ENCODE measurements at places on chromosomes 12 and 14.

DNA sequence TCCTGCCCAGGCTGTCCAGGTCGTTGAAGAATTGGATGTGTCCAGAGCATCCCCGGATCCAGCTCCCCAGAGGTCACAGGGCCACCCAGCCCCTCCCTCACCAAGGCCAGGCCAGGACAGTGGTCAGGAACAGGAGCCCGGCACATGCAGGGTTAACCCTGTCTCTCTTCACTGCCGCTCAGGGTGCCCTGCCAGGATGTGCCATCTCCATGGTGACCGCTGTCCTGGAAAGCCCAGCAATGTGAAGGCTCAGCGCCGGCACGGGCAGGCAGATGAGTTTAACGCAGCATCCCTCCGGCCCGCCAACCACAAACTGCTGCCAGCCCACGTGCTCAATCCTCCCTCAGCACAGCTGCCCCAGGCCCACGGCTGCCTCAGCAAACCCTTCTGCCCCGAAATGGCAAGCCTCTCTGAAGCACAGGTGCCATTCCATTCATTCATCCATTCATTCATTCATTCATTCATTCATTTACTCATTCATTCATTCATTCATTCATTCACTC, 4.4 kb downstream of the TMEM179 start:
- no peak for DNase-seq

DNA sequence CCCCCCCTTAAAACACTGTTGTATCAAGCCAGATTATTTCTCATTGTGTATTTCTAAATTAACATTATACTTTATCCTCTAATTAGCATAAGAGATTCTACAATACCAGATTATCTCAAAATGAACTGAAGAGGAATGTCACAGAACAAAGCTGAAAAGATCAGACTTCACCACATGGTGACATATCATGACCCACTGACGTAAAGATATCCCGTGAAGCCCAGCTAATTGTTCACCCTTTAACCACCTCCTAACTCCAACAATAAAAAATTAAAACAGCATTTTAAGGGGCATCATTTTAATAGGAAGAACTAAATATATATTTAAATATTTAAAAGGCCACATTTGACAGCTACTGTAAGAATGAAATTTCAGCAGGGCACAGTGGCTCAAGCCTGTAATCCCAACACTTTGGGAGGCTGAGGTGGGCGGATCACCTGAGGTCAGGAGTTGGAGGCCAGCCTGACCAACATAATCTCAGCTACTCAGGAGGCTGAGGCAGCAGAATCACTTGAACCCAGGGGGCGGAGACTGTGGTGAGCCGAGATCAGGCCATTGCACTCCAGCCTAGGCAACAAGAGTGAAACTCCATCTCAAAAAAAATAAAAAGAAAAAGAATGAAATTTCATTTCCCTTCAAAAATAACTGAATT, 29.0 kb downstream of the CDK17 start:
- DNase-seq, result no peak

- no peak for DNase-seq
Measured at GRCh38 chr14:77885367-77885766, 85.5 kb downstream of the ADCK1 start.

DNA sequence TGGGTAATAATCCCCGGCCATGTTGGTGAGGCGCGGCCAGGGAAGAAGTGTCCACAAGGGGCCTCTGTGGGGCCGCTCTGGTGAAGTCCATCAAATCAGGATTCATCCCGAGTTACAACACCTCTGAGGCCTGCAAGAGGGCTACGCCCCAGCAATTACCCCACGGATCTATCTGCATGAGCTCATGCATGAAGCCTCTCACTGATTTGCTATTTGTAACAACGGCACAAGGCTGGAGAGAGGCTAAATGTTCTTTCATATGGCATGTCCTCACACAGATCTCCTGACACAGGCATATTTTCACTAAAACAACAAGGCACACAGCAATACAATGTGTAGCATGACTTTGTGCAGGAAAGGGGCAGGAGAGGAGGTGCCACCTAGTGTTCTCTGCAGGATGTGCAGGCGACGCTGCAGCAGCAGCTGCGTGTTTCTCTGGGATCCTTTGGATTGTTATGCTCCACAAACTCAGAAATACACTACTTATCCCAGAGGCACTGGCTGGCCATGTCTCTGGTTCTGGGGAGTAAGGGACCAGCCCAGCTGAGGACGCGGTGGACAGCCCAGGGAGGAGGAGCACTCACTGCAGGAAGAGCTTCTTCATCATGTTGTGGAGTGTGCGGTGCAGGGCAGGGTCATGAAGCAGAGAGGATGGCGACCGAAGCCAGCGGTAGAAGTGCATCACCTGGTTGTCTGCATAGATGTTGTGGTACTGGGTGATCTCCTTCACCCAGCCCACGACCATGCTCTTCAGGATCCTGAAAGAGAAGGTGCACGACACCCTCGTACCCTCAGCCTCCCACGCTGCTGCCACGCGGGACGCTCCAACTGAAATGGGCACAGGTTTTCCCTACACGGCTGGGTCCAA, 20.2 kb downstream of the P2RX2 start:
- DNase-seq, result no peak

DNA sequence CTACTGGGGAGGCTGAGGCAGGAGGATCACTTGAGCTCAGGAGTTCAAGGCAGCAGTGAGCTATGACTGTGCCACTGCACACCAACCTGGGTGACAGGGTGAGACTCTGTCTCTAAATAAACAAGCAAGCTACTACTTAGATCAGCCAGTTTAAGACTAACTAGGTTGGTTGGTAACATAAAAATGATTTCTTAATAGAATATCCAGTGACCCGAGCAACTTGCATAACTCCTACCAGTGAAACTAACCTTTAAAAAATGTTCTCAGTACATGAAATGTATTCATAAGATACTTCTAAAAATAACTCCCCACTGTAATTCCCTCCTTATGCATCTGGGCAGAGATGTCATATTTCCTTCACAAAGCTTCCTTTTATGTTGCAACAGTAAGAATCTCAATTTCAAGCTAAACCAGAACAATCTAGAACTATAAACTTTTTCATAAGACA, 15.9 kb downstream of the TAOK3 start:
- no peak for DNase-seq

DNA sequence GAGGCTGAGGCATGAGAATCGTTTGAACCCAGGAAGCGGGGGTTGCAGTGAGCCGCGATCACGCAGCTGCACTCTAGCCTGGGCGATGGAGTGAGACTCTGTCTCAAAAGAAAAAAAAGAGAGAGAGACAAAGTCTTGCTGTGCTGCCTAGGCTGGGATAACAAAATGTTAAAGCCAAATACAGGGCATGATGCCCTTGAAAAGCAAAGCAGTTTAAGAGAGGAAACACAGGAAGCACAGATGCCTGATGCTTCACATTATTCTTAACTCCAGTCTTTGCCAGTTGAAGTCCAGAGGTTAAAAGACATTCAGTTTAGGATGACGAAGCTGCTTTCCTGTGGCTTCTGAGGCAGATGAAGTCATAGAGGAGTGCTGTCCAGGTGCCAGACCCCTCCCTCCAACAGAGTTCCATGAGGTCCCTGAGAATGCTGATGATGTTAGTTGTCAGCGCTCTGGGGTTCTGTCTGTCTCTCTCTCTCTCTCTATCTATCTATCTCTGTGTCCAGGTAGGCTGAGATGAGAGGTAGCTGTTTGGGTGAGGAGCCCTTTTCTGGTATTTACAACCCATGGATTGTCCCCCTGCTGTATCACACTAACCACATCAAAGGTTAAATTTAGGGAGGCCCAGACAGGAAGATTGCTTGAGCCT, 4.9 kb upstream of the MRPL52 start:
- DNase-seq, result no peak

DNA sequence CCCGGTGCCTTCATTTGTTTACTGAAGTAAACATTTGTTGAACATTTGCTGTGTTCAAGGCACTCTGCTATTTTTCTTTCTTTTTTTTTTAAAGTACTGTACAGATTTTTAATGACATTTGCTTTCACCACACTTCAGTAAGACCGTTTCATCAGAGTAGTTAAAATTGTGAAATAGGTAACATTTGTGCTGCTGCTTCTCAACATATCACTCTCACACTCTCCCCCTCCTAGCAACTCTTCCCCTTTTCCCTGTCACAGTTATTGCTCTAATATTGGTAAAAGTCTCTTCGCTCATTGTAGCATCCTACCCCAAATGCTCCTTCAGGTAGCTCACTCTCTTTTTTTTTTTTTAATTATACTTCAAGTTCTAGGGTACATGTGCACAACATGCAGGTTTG, 49.6 kb downstream of the SRGAP1 start:
- DNase-seq, result no peak

DNA sequence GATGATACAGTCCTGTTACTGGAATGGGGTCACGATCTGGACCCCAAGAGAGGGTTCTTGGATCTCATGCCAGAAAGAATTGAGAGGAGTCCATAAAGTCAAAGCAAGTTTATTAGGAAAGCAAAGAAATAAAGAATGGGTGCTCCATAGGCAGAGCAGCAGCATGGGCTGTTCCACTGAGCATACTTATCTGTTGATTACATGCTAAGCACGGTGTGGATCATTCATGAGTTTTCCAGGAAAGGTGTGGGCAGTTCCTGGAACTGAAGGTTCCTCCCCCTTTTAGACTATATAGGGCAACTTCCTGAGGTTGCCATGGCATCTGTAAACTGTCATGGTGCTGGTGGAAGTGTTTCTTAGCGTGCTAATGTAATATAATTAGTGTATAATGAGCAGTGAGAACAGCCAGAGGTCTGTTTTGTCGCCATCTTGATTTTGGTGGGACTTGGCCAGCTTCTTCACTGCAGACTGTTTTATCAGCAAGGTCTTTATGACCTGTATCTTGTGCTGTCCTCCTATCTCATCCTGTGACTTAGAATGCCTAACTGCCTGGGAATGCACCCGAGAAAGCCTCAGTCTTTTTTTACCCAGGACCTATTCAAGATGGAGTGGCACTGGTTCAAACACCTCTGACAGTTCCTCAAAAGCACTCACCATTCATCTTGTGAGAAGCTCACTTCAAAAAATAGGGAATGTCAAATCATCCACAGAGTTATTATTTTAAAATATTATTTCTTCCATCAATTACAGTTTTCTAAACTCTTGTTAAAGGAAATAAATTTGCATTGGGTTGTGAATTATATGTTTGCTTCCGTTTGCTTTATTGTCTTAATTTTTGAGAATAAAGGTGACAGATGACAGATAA, 1358.8 kb upstream of the TMEM132C start:
- no peak for DNase-seq

- DNase-seq, result no peak
Measured at GRCh38 chr14:94522115-94522724, 13.0 kb upstream of the SERPINA12 start.

- DNase-seq, result no peak
Measured at GRCh38 chr12:25801734-25802133, 156.7 kb upstream of the RASSF8 start.

- DNase-seq, result no peak
Measured at GRCh38 chr14:63781686-63782085, 53.8 kb upstream of the SGPP1 start.

GRCh38 chr12:92109613-92110012, 36.0 kb downstream of the BTG1 start:
- DNase-seq, result no peak

DNA sequence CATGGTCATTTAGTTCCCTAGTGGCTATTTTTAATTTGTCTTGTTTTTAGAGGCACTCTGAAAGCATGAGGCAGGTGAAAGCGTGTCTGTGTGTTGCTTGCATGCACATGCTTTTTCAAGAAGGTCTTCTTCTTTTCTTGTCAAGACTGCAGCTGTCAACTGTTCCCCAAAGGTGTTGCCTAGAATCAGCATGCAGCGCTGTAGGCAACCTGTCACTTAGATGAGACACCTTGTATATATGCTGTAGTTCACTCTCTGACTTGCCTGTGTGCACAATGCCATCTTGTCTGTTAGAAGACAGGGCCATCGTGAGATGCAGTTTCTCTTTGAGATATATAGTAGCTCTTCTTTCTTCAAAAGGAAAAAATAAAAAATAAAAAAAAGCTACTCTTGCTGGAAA, 885.7 kb downstream of the DIO2 start:
- no peak for DNase-seq

DNA sequence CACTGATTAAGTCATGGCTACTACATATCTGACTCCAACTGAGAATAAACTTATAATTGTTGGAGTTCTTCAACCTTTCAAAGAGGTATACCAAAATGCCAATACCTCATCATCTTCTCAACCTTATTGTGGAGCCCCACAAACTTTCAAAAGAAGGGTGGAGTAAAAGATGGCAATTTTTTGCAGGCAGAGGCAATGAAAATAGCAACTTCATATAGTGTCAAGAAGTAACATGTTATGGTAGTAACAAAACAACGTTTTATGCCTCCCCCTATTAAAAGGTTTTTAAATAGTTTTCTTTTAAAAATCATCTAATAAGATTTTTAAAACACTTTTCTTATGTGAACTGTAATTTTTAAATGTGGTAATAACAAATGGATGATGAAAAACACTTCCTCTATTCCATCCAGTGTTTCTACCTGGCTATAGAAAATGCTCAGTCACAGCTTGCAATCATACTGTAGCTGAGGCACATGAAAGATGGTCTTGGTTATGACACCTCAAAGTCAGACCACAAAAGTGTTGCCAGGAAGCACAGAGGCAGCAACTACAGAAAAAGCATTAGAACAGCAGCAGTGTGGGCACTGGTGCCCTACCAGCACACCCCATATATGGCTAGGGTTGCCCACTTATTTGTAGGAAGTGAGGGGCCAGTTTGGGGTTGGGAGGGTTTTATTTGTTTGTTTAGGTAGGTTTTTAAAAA, 7.0 kb downstream of the PPP1R12A start:
- no peak for DNase-seq

DNA sequence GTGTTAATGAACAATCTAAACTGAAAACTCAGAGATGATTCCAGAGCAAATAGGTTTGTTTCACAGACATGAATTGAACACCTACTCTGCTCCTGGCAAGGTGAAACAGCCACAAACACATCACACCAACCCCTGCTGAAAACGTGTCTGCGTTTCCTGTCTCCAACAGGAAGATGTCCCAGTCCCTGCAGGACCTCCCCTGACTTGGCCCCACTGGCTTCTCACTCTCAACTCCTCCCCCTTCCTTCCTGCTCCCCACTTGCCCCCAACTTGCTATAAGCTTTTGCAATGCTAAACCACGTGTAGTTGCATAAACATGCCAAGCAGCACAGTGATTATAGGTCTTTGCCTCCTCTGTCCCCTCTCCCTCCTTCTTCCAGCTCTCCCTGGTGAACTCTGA, 567.6 kb downstream of the BCL11B start:
- DNase-seq, result no peak

GRCh38 chr14:61074852-61075251, 93.8 kb downstream of the SLC38A6 start:
- no peak for DNase-seq

GRCh38 chr12:119780786-119781434, 96.2 kb downstream of the CIT start:
- DNase-seq, result peak; percentile 61

- no peak for DNase-seq
Measured at GRCh38 chr12:102144221-102144620, 24.2 kb downstream of the PARPBP start.

- no peak for DNase-seq
Measured at GRCh38 chr14:50085570-50086320, 30.6 kb downstream of the VCPKMT start.

- DNase-seq, result no peak
Measured at GRCh38 chr12:97177481-97177880, 270.4 kb downstream of the NEDD1 start.

GRCh38 chr12:95731519-95731958, 59.0 kb downstream of the NTN4 start:
- no peak for DNase-seq
